ENCODE measurements at places on chromosomes 16 and 17.

GRCh38 chr17:78717431-78717980 lies 64.6 kb downstream of the CYTH1 start:
- DNase-seq, result no peak

DNA sequence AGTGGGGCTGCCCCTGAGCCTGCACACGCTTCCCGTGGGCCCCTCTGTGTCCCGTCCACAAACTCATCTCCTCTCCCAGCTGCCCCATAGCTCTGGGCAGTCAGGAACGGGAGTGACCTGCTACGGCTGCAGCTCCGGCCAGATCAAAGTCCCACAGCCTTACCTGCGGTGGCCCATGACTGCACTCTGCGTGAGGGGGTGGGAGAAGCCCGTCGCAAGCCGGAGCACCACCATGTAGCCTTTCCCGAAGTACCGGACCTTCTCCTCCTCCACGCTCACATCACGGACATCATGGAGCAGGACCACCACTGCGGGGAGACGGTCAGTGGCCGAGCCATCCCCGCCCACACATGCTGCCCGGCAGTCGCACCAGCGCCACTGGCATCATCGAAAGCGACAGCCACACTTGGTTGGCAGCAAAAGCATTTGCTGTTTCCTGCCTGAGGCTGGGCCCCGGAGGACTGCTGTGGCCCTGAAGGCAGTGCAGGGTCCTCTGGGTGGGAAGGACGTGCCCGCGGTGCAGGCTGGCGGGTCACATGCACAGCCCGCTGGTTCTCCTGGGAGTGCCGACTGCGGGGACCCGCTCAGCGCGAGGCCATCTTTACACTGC lies 6.2 kb downstream of the CYBC1 start:
- no peak for DNase-seq

GRCh38 chr17:40909755-40910154 lies 24.7 kb upstream of the KRT20 start:
- no peak for DNase-seq

DNA sequence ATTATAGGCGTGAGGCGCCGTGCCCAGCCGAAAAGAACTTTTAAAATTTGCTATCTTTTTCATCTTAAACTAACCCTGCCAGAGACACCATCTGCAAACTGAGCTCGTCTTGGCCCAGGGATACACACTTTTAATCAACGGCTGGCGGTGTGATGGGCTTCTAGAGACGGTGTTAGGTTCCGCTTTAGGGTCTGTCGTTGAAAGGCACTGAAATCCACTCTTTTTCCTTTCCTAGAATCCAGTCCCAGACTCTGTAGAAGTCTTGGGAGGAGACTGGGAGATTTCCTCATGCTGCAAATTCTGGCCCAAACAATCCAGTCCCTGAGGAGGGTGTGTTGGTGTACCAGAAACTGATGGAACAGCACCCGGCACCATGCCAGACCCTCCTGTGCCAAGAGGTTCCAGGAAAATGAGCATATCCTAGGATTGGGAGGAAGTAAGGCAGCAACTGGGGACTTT lies 52.0 kb upstream of the TEX2 start:
- no peak for DNase-seq

GRCh38 chr17:76208120-76208519 lies 32.2 kb downstream of the RNF157 start:
- DNase-seq, result no peak

GRCh38 chr17:60600490-60601446 lies 775 bp downstream of the PPM1D start:
- DNase-seq, result peak; percentile 17

DNA sequence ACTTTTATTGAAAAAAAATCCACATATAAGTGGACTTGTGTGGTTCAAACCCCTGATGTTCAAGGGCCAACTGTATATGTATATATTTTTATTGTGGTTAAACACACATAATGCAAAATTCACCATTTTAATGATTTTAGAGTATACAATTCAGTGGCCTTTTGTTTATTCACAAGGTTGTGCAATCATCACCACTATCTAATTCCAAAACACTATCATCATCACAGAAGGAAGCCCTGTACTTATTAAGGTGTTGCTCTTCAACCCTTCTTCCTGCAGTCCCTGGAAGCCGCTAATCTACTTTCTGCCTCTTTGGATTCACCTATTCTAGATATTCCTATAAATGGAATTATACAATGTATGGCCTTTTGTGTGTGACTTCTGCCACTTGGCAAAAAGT lies 23.0 kb downstream of the MAP2K6 start:
- DNase-seq, result no peak

- no peak for DNase-seq
These were observed 52.4 kb downstream of the AXIN2 start for GRCh38 chr17:65509032-65509431.

DNA sequence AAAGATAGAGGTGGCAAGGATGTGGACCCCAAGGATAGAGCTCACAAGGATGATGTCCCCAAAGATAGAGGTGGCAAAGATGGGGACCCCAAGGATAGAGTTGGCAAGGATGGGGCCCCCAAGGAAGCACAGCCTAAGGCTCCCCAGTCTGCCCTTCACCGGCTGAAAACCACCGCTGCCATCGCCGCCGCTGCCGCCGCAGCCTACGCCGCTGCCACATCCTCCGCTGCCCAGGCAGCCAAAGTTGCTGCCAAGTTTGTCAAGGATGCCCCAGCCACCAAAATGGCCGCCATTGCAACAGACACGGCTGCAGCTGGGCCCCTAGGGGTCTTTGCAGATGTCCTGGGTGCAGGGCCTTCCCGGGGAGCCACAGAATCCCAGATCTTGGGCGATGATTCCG lies 19.9 kb downstream of the C16orf96 start:
- DNase-seq, result no peak

DNA sequence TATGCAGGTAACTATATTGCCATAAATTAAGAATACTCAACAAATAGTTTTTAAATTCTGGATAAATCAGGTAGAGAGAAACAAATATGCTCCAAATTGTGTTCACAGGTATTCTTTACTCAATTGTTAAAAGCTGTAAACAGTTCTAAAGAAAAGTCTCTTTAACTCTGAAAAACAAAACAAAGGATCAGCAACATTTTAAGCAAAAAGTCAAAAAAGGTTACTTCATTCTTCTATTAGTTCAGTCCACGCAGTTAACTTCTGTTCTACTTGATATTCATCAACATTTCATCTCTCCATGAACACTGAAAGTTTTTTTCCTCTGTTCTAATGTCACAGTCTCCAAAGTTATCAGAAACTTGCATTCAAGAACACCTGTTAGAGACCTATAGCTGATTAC lies 47.9 kb downstream of the SCPEP1 start:
- no peak for DNase-seq

GRCh38 chr16:27291722-27292240 lies 22.0 kb upstream of the IL4R start:
- DNase-seq, result no peak

- no peak for DNase-seq
These were observed 12.5 kb downstream of the UTP18 start for GRCh38 chr17:51272812-51273211.

GRCh38 chr16:11799509-11800381 lies 2.7 kb upstream of the ZC3H7A start:
- DNase-seq, result no peak

- DNase-seq, result no peak
These were observed 29.7 kb downstream of the ZFPM1 start for GRCh38 chr16:88482630-88483391.

DNA sequence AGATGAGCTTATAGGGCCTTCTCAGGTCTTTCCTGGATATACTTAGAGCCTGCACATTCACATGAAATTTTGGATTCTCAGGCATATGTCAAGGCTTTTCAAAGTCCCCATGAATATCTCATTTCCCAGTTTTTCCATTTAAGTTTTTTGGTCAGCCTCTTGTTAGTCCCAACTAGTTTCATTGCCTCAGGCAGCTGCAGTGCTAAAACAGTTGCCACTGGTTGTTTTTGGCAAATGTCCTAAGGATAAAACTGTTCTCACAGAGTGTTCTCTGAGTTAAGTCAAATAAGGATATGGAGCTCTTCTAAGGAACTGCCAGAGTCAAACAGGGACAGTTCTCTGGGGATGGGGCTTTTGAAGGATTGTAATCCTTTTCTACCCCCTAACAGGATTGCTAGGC lies 39.9 kb upstream of the ABCC11 start:
- no peak for DNase-seq

- no peak for DNase-seq
These were observed 113.2 kb downstream of the PRKCA start for GRCh38 chr17:66415366-66416206.

GRCh38 chr17:80477647-80478478 lies 1.5 kb upstream of the NPTX1 start:
- no peak for DNase-seq

GRCh38 chr16:70421014-70421413 lies 17.9 kb downstream of the ST3GAL2 start:
- DNase-seq, result no peak

- no peak for DNase-seq
These were observed 18.2 kb upstream of the NXPH3 start for GRCh38 chr17:49557312-49558024.

DNA sequence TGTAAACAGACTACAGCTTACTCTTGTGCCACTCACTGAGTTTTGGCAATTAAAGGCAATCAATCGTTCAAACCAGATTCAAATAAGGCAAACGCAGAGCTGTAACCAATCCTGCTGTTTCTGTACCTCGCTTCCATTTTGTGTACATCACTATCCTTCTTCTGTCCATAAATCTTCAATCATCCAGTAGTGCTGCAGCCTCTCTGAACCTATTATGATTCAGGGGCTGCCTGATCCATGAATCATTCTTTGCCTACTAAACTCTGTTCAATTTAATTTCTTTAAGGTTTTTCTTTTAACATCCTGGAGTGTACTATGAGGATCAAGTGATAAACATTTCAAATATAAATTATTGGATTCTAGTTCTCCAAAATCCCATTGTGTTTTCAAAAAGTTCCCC lies 93.9 kb downstream of the CEP112 start:
- no peak for DNase-seq

DNA sequence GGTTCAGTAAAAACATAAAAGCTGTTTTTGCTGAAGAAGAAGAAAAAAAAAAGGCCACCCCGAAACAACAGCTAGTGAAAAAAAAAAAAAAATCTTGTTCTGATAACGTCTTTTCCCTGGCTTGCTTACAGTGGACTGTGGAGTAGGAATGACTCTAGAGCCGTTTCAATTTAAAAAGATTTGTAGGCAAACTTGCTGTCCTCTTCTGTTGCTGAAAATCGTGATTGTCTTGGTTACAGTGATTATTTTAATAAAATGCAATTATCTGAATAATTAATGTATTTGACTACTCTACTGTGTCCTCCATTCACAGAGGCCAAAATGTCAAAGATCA lies 190.6 kb upstream of the TBX2 start:
- DNase-seq, result no peak

- no peak for DNase-seq
These were observed 46.9 kb downstream of the CUEDC1 start for GRCh38 chr17:57908278-57908677.

DNA sequence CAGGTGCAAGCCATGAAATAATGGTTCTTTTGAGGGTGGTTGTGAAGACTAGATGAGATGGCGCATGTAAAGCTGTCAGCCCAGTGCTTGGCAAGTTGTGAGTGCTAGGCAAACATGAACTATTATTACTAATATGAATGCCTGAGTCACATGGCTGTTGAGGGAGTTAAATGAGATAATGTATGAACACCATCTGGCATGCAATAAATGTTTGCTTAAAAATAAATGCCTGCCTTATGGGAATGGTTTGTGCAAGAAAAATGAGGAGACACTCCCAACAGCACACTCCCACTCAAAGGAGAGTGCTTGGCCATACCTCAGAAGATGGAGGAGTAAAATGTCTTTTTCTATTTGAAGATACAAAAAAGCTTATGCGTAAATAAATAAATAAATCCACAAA lies 3.6 kb downstream of the MAPK3 start:
- DNase-seq, result no peak

GRCh38 chr16:15607700-15608396 lies 35.1 kb downstream of the MARF1 start:
- no peak for DNase-seq

- DNase-seq, result no peak
These were observed 58.6 kb upstream of the PVALEF start for GRCh38 chr17:81106716-81107115.

DNA sequence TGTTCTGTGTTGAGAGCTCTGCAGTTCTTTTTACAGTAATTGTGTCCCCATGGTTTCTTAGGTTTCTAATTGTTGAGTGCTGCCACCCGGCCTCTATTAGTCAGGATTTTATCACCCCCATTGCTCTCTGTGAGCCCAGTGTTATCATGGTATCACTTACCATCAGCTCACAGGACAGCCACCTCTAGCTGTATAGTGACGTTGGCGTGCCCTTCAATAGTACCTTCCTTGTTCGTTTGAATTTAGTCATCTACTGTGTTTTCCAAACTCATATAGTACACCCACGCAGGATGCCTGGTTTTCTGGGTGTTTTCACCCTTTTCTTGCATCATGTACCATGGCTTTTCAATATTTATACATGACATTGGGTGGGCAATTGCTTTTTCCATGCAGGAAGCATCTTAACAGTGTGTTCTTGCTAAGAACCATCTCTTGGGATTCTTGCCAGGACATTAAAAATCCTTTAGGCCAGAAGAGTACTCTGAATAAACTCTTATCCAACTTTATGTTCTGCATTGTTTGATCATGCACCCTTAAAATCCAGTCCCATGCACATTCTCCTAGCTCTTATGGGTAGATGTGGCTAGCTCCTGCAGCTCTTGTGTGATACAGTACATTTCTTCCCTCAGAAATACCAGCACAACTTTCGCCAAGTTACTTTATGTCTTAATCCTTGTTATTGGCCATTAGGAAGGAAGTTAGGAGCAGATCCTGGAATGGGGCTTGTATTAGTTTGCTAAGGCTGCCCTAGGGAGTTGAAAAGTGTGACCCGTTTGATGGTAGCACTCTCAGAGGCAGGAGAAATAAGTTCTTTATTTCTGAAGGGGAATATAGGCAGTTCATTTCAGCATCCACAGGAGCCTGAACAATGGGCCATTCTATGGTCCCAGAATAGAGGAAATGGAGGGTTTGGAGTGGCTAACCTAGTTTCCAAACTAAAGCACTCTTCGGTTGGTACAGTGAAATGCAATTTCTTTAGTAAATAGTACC lies 11.3 kb upstream of the ABCA10 start:
- no peak for DNase-seq

DNA sequence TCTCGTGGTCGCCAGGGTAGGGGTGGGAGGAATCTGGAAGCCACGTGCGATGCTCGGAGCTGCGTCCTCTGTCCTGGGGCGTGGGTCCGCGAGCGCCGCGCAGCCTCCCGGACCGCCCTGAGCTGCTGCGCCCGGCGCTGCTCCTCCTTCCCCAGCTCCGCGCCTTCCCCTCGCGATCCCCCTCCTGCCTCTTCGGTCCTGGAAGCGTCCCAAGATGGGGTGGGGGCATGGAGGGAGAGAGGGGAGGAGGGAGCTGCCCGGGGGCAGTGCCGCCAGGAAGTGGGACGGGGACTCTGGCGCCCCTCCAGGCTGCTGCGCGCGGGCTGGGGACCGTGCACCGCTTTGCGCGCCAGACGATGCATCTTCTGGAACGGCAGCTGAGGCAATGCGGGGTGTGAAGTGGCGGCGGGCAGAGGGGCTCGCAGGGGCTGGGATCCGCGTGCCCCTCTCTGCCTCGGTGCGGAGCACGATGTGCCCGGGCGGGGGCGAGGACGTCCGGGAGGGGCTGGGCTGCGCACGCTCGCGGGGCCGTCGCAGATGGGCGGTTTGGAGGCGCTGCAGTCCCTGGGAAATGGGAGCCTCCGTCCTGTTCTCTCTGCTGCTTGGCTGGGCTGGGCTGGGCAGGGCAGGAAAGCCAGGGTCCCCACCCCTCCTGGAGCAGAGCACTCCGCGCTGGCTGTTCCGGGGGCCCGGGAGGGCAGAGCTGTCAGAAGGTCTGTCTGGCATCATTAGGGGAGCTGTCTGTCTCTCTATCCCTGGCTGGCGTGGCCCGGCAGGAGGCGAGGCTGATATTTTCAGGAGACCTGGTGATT lies 388.0 kb downstream of the SEC14L1 start:
- DNase-seq, result no peak

- DNase-seq, result no peak
These were observed 17.5 kb downstream of the WWOX start for GRCh38 chr16:78116946-78117345.

All from stimulated activated CD8-positive, alpha-beta memory T cell treated with anti-CD3 and anti-CD28 coated beads, Interleukin-7, amount 100 ng/mL, for 1 hour (primary cell).